AG10803 (cell line): ENCODE measurements at places on chromosomes 2 and 18.

DNA sequence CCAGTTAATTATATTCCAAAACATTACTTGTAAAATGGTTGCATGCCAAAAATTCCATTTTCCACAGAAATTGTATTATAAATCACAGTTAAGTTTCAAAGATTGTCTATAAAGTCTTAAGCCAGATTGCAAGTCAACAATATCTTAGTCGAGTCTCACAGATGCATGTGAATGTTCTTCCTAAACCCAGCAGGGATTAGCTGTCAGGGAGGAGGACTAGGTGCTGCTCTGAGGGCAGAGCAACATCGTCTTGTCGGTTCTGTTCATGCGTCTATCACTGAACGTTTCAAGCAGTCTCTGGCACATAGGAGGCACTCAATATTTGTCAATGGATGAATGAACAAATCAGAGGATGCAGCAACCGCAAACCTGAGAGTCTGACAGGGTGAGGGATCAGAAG lies 27.0 kb downstream of the EPB41L3 start:
- no peak for DNase-seq

- peak; percentile 12 for DNase-seq
Observed at GRCh38 chr2:99481941-99482340, 7.9 kb downstream of the REV1 start.

GRCh38 chr2:129262934-129263333 lies 716.5 kb upstream of the RAB6C start:
- no peak for DNase-seq

DNA sequence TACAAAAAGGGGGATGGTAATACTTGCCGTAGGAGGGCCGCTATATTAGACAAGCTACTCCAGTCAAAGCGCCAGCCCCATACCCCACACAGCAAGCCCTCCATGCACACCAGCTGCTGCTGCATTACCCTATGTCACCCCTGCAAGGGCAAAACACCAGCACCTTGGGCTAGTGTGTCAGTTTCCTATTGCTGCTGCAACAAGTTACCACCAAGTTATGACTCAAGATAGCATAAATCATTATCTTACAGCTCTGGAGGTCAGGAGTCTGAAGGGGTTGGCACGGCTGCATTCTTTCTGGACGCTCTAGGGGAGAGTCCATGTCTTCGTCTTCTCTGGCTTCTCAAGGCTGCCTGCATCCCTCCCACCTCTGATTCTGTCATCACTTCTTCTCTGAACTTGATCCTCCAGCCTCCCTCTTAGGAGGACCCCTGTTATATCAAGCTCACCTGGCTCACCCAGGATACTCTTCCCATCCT lies 88.6 kb upstream of the ACAA2 start:
- no peak for DNase-seq

DNA sequence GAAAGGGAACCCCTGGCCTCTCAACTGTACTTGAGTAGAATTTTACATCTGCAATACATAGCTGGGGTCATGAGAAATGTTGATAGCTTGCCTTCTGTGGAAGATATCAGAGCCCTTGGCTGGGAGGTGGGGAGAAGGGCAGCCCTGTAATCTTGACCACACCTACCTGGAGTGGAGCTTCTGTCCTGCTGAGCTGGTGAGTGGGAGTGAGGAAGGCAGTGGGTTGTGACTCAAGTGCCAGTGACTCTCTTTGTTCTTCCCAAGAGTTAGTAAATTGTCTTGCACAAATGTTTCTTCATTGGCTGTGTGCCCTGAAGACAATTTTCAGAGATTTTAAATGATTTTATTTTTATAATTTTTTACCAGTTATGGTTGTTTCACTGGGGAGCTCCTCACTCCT lies 277.3 kb downstream of the MBD5 start:
- peak; percentile 4 for DNase-seq

- DNase-seq, result no peak
Observed at GRCh38 chr18:5585653-5586052, 41.9 kb upstream of the EPB41L3 start.

- no peak for DNase-seq
Observed at GRCh38 chr2:230919681-230920080, 5.4 kb downstream of the GPR55 start.

GRCh38 chr2:107197594-107198294 lies 311.8 kb upstream of the ST6GAL2 start:
- no peak for DNase-seq

DNA sequence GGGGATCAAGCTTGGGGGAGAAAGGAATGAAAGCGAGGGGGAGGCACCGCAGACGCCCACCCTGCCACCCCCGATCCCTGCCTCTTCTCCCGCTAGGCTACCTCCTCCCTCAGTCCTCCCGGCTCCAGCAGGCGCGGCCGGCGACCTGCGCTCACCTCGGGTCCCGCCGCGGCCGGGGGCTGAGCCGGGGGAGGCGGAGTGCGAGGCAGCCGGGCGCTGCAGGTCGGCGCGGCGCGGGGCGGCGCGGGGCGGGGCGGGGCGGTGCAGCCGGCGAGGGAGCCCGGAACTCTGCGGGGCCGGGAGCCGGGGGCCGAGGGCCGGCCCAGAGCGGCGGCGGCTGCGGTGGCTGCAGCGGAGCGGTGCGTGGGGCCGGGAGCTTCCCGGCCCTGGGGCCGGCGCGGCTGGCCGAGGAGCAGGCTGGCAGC lies 477 bp downstream of the ACVR1 start:
- no peak for DNase-seq

DNA sequence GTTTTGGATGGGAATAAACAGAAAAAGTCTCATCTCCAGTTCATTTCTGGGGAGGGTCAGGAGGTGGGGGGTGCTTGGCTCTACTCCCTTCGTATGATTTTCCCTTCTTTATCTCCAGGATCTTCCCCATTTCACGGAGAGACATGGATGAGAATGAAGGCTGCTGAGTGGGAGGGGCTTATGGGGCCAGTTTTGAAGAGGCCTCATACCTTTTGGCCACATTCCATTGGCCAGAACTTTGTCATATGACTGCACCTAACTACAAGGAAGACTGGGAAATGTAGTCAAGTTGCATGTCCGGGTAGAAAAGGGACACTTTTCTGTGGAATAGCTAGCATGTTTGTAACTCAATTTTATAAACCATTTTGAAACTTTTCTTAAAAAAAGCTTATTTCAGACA lies 117.6 kb downstream of the NEDD4L start:
- no peak for DNase-seq

- peak; percentile 75 for DNase-seq
Observed at GRCh38 chr2:180203972-180204371, 196.9 kb upstream of the CWC22 start.

DNA sequence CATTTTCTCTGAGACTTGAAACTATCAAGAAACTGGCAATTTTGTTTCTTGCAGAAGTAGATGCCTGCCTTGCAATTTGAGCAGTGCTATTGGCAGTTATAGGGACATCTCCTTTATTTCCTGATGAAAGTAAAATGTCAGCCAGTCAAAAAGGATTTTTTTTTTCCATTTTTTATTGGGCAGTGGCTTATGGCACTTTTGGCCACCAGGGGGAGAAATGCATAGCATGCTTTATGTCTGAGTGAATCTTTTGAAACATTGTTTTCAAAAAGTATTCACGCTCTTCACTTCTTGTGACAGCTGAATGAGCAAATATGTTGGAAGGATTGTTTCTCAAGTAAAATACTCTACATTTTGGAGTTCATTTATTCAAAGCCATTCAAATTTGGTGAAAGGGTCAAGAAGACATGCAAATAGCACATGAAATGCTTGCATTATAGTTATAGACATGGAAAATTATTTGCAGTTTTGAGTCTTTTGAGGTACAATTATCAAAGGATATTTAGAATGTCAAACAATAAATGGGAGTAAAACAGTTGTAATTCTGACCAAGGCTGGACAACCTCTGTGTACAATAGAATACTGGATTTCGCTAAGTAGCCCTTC lies 491.0 kb downstream of the CDH2 start:
- DNase-seq, result peak; percentile 42

DNA sequence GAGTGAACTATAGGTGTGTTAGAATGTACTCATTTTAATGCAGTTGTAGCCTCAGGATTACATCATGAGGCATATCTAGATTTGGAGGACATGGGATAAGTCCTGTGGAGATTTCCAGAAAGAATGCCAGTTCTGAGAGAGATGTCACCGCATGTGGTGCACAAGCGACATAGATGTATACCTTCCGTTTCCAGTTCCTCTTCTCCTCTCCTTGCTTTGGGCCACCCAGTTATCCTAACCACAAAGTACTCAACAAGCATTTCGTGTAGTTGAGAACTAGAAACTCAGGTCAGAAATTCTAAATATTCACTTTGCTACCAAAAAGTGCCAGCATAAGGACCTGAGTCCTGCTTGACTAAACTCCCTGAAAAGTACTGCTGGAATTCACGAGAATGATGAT lies 66.5 kb downstream of the KCTD18 start:
- DNase-seq, result no peak

GRCh38 chr2:191666732-191667131 lies 11.2 kb upstream of the NABP1 start:
- no peak for DNase-seq

DNA sequence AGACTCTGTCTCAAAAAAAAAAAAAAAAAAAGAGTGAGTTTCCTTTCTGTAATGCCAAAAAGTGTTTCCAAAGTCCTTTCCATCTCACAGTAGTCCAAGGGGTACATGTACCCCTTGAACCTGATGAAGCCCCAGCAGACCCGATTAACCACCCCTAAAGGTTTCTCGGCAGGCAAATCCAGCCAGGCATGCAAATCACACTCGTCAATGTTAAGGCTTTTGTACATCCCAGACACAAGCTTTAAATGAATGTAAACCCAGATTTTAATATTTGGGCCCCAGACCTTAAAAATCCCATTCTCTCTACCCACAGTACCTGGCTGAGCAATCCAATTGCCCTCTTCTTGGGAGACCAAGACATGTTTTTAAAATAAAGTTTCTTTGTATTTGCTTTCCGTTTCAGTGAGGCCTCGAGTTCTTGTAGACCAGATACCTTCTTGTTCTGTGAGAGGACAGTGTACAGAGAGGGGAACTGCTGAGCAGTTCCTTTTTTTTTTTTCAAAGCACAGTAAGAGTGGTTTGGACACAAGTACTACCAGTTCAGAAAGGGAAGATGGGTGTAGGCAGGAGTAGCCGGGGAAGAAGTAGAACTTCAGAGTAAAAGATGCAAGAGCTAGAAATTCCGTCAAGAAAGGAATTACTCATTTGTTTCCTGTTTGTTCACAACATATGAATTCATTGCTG lies at the start of gene NLRC4:
Gene NLRC4 (minus strand): TSS at position 465 of the 684 bp plus-strand sequence. CDS start 8,111 bp downstream, outside the sequence.
- no peak for DNase-seq

DNA sequence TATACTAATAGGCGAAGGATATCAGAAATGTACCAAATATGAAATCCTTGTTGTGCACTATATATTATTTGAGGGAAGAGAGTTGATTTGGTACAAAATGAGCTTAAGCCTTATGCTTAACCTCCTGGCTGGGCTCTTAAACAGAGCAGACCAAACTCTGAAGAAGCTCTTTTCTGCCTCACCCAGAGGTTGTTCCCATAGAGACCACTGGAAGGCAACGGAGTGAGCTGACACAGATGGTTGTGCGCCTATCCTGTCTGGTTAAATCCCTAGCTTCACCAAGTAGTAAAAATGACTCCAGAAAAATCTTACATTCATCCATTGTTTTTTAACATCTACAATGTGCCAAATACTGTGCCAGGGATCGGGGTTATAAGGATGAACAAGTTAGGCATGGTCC lies 55.9 kb upstream of the NOL4 start:
- no peak for DNase-seq

GRCh38 chr2:194870974-194871535 lies 786.0 kb upstream of the SLC39A10 start:
- no peak for DNase-seq

DNA sequence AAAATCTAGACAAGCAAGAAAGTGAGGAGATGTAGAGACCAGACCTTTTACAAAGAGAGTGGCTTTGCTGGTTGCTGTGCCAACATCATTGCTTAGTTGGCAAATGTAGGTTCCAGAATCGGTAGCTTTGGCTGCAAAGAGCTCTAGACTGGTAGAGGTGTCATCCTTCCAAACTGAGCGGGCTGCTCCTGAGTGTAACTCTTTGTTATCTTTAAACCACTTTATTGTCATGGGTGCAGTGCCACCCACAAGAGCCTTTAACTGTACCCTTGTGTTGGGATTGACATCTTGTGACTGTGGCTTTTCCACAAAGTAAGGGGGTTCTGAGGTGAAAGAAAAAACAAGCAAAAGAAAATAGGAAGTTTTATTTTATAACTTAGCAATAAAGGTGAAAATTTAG lies 77.2 kb downstream of the TTN start:
- DNase-seq, result no peak

DNA sequence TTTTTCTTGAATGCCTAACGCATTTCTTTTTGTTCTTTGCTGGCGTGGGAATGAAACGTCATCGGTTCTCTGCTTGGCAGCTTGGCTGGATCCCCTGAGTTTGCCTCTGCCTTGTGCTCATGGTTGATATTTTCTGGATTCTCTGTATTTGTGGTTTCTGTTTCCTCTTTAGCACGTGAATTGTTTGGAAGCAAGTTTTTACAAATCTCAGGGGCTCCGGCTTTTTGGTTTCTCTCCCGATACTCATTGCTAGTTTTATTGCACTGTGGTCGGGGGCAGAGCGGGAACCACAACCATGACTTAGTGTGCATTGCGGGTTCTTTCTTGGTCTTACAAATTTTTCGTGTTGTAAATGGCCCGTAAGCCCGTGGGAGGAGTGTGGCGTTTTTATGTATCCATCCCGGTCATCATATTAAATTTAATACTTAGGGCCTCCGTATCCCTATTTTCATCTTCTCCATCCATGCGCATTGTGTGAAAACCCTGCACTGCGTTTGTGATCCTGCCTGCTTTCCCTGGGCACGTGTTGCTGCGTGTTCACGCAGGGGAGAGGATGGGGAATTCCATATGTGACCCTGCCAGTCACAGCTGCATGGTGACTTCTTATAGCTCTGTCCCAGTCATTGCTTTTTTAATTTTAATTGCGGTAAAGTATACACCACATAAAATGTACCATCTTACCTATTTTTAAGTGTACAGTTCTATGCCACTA lies 9.4 kb downstream of the RAMP1 start:
- DNase-seq, result peak; percentile 42

DNA sequence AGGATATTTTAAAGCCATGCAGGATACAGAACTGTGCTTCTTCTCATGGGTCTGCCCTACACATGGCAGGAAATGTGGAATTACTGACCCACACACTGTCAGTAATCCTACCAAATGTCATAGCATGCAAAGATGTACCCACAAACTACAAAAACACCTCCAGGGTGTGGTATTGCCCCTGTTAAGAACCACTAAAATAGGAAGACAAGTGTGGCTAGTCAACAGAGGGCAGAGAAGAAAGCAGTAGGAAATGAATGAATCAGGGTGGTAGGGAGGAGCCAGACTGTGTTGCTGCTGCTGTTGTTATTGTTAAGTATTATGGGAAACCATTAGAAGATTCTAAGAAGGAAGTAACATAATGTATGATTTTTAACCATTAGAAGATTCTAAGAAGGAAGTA lies 556.7 kb upstream of the ACVR2A start:
- no peak for DNase-seq

- no peak for DNase-seq
Observed at GRCh38 chr2:38617301-38617700, 14.6 kb upstream of the HNRNPLL start.

GRCh38 chr18:28689588-28689987 lies 512.7 kb upstream of the CDH2 start:
- DNase-seq, result no peak
